H7 (cell line): ENCODE measurements at places on chromosomes 7 and 10. TPM values are rescaled to one million over a fixed set of nuclear protein-coding genes. Genes with fewer than 3 reads are reported as not detected.

GRCh38 chr10:23053036-23053435 lies 42.3 kb upstream of the MSRB2 start:
- no peak for DNase-seq

DNA sequence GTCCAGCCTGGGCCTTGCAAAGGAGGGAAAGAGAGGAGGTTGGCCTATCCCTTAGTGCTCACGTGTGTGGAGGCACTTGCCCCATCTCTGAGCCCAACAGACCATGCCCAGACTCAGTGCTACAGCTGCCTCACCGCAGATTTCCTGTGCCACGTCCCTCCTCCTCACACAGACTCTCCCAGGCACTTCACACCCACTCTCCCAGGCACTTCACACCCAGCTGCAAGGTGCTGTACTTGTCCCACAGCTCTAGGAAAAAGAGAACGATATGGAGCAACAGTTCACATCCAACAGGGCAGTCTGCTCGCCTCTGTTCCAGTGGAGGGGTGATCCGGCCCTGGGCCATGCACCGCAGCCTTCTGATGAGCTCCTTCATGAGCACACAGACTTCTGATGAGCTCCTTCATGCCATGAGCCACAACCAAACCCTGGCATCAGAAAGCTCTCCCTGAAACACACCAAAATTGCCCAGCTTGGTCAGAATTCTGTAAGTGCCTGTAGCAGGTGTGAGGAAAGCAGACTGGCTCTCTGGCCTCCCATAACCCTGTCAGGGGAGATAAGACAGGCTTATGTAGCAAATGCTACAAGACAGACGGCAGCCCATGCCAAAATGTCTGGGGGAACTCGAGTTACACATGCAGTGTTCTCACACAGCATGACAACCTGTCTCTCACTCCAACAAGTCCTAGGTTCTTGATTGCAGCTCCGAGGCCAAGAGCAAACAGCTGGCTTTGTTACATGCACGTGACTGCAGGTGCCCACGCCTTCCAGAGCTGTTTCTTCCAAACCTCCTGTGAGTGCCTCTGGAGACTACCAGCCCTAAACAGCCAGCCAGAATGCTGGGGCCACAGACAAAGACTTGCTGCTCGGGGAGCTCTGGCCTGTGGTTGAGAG lies 348.5 kb downstream of the GRID1 start:
- no peak for DNase-seq

DNA sequence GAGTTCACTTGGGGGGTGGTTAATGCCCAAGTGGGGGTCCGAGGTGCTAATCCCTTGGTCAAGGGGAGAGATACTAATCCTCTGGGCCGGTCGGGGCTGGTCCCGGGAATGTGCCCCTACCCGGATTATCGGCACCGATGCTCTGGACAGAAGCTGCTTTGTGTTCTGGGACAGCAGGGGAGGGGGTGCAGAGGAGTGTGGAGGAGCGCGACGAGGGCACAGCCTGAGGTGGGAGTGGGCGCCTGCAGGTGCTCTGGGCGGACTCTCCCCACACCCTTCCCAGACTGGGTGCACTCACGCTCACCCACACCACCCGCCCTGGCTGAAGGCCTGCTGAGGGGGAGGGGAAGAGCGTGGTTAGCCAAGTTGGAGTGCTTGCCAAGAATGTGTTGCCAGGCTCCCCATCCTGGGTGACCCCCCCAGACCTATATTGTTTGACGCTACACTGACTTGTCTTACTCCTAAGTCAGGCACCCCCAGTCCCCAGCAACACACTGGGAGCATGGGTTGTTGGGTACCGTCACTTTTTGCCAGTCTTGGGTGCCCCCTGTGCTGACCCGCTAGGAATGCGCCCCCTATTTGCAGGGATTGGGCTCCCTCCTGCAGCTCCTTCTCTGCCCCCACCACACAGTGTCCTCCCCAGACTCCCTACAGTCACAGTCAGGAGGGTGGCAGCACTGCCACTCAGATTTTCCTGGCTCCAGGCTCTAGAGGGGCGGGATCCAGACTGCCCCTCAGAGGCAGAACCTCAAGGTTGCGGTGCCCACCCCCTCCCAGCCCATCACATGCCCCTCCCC lies 1.2 kb downstream of the SLC4A2 start:
- DNase-seq = peak; percentile 79

Gene GSDME
- total RNA-seq = 0.48 TPM in 2 replicates

- DNase-seq = no peak
Measured at GRCh38 chr7:121388950-121389349, 7.2 kb downstream of the FAM3C start.
